ENCODE measurements at places on chromosomes 7 and 10.

DNA sequence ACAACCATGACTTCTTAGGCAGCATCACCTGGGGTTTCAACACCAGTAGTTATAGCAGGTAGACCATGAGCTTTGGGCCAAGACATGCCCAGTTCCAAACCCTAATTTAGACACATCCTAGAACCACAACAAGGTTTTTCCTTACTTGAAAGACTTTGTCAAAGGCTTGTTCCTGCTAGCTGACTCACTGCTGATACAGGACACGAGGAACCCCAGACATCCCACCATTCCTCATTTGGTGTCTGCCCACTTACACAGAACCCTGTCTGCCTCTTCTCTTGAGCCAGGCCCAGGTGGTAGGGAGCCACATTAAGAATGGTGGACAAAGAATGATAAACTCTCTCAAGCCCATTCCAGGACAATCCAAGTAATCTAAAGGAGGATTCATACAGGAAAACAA is 109.0 kb downstream of the CCDC71L start:
- no peak for DNase-seq

DNA sequence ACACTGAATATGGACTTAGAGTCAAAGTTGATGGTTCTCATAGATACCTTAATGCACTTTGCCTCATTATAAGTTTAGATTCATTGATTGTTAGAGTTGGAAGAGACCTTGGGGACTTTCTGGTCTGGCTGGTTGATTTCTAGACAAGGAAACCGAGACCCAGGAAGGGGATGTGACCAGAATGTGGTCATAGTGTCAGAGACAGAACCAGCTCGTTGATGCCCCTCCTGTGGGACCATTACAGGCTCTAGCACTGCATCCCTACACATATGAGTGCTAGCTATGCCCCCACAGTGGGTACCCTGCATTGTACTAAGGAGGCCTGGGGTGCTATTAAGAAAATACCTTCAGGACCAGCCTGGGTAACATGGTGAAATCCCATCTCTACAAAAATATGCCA is 306.6 kb downstream of the CAMK1D start:
- no peak for DNase-seq

- no peak for DNase-seq
Measured at GRCh38 chr10:110141871-110142635, 65.4 kb upstream of the MXI1 start.

GRCh38 chr7:106070567-106071254 is 41.4 kb downstream of the SYPL1 start:
- DNase-seq, result no peak

DNA sequence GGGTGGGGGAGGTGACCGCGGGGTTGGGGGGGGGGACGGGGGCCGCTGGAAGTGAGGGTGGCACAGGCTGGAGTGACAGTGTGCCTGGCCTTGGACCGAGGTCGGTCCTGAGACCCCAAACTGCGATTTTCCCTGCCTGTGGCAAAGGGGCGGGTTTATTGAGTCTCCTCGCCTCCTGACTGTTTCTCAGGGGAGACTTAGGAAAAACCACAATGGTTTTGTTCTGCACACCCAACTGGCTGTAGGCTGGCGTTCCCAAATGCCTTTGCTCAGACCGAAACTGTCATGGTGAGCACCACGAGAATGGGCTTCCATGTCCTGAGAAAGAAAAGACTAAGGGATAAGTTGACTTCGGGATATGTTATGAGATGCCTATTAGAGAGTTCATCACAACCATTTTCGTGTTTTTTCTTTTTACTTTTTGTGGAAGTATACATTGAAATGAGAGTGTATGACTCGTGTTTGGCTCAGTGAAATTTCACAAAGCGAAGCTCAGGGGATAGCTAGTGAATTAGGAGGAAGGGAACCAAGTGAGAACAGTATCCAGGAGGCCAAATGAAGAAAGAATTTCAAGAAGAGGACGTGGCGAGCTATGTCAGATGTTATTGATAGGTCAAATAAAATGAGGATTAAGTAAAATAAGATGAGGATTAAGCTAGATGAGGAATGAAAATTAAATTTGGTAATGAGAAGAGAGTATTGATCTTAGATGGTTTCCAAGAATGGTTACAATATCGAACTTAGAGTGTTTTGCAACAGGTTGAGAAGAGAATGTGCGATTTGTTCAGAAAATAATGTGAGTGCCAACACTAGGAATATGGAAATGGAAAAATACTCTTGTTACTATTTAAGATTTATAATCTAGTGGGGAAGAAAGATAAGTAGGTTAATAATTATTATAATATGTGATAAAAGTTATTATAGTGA is 918 bp downstream of the NET1 start:
- no peak for DNase-seq

GRCh38 chr7:159144758-159145489 is at the start of gene VIPR2:
TSS of gene VIPR2 (minus strand) at chr7:159144867. CDS start at chr7:159144771, 96 bp downstream.
- no peak for DNase-seq

DNA sequence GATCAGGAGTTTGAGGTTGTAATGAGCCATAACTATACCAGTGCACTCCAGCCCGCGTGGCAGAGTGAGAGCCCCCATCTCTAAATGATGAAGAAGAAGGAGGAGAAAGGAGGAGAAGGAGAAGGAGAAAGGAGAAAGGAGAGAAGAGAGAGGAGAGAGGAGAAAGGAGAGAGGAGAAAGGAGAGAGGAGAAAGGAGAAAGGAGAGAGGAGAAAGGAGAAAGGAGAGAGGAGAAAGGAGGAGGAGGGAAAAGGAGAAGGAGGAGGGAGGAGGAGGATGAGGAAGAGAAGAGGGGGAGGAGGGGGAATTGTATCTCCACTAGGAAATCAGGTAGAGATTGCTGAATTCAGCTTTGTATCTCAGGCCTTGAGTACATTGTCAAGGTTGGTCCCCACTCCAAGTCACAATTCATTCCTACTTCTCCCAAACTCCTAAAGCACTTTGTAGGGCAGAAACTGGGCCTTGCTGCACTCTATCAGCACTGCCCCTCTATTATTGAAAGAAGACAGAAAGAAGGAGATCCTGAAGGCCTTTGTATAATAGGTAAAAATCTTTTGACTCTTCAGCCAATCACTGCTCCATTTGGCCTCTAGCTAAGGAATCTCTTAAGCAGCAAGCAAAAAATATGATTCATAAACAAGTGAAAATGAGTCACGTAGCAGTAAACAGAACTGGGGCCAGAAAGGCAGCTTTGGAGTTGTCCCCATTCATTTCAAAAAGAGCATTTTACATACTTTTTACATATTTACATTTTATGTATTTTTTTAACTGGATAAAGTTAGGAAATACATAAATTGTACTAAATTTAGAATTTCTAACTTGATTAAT is 178.0 kb downstream of the IMMP2L start:
- no peak for DNase-seq

- DNase-seq, result no peak
Measured at GRCh38 chr10:101000127-101000914, 713 bp downstream of the LZTS2 start.

GRCh38 chr10:43158636-43159035 is 20.4 kb downstream of the CSGALNACT2 start:
- DNase-seq, result no peak

Measured in stimulated activated CD8-positive, alpha-beta memory T cell treated with anti-CD3 and anti-CD28 coated beads, Interleukin-7, amount 100 ng/mL, for 1 hour (primary cell).